ENCODE measurements at places on chromosomes 6 and 20.

GRCh38 chr6:148885925-148886845 lies 139.4 kb downstream of the UST start:
- no peak for DNase-seq

DNA sequence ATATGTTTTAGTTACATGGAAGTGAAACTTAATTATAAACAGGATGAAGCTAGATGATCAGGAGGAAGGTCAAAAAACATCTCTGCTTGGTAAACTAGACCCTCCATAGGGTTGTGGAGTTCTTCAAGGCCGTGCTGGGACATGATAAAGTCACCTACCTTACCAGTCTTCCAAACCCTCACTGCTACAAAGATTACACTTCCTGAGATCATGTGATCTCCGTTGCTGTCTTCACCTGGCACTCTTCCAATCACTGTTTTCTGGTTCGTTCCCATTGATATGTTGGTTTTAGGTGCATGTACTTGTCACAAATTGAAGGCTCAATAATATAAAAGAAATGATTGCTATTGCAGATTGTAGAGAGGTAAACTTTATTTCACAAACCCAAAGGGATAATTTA lies 161.5 kb upstream of the MAN1A1 start:
- DNase-seq, result no peak

GRCh38 chr20:6053776-6054688 lies at the start of gene LRRN4:
LRRN4 (minus strand) TSS chr20:6054060; CDS start chr20:6052799, 1,261 bp downstream.
- no peak for DNase-seq

DNA sequence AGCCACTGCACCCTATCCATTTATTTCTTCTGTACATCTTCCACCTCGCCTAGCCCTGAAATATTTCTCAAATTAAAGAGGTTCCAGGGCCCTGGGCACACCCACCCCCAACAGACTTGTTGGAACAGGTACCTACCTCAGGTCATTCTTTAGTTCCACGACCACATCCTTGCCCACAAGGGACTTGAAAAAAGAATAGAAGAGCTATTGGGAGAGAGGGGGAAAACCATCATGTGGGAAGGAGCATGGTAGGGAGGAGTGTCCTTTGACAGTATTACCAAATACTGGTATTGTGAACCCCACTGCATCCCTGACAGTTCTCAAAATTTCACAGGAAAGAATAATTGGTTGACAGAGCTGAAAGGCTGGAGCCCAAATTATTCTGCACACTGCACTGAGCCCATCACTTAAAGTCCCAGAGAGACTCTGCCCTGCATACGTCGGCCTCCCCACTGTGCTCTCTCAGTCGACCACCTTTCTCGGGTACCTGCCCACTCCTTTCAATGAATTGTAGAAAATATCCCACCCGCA lies 762 bp downstream of the LSM2 start:
- no peak for DNase-seq

GRCh38 chr20:17896771-17897369 lies 71.7 kb downstream of the SNX5 start:
- no peak for DNase-seq

- DNase-seq, result no peak
Observed at GRCh38 chr20:60872224-60872623, 379.8 kb upstream of the CDH4 start.

- no peak for DNase-seq
Observed at GRCh38 chr20:62321975-62322374, 19.2 kb downstream of the ADRM1 start.

GRCh38 chr6:65199121-65199520 lies 507.9 kb downstream of the EYS start:
- DNase-seq, result no peak

GRCh38 chr6:169248521-169248971 lies 5.1 kb downstream of the THBS2 start:
- DNase-seq, result no peak

GRCh38 chr20:12064540-12064939 lies 146.8 kb downstream of the BTBD3 start:
- no peak for DNase-seq

GRCh38 chr6:129895692-129896091 lies 34.6 kb upstream of the TMEM244 start:
- DNase-seq, result no peak

GRCh38 chr6:93177438-93177837 lies 241.9 kb downstream of the EPHA7 start:
- no peak for DNase-seq

GRCh38 chr20:44720621-44720996 lies 5.4 kb downstream of the CCN5 start:
- DNase-seq, result no peak

DNA sequence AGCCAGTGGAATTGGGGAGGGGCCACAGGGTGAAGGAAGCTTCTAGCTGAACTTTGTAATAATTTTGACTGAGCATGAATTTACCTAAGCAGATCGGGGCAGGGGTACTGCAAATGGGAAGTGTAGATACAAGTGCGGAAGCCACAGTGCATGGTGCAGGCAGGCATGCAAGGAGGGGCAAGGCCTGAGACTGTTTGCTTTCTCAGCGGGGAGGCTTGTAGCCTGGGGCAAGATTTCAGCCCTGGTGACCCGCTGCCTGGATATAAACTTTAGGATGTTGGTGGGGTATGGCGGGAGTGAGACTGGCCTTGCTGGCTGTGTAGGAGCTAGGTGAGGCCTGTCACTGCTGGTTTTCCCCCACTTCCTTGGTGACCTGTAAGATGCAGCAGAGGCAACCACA lies 266.4 kb upstream of the PREP start:
- DNase-seq, result no peak

- no peak for DNase-seq
Observed at GRCh38 chr20:61940491-61940890, 125.2 kb downstream of the TAF4 start.

GRCh38 chr6:35161266-35161665 lies 20.1 kb upstream of the TCP11 start:
- DNase-seq, result no peak

DNA sequence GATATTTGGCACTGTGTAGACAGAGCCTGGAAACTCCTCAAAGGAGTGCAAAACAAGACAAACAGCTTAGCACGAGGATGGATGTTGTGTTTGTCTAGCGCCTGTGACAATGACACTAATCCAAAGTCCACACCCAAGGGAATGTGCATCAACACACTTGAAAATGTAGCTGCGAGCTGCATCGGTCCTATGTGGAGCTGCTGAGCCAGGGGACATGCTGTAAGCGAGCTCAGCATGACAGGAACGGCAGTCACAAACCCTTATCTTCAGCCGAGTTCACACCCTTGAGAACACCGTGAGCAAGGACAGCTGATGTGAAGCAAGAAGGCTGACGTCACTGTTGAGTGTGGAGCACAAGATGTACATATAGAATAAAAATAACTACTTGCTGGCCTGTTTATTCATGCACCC lies 684.3 kb downstream of the QKI start:
- no peak for DNase-seq

- DNase-seq, result no peak
Observed at GRCh38 chr20:19875376-19876221, 117.5 kb downstream of the RIN2 start.

GRCh38 chr20:46931699-46932098 lies 37.1 kb downstream of the EYA2 start:
- DNase-seq, result no peak

GRCh38 chr6:10557913-10558312 lies 36.8 kb downstream of the GCNT2 start:
- no peak for DNase-seq

DNA sequence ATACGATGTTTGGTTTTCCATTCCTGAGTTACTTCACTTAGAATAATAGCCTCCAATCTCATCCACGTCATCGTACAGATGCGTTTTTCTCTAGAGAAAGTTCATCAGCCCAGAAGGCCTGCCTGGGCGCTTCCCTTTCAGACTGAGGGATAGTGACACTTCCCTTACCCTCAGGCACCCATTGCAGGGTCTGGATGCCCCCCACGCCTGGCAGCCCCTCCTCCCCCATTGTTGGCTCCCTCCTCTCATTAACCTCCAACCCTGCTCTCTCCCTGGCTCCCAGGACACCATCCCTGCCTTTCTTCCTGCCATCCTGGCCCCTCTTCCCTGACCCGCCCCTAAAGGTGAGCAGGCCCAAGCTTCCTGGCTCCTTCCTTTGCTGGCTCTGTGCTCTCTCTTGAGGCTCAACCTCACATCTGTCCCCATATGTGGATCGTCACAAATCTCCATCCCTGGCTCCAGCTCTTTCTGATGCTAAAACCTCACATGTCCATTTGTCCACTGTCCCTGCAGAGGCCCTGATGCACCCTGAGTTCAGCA lies 145.2 kb downstream of the SYCP2 start:
- DNase-seq, result no peak

DNA sequence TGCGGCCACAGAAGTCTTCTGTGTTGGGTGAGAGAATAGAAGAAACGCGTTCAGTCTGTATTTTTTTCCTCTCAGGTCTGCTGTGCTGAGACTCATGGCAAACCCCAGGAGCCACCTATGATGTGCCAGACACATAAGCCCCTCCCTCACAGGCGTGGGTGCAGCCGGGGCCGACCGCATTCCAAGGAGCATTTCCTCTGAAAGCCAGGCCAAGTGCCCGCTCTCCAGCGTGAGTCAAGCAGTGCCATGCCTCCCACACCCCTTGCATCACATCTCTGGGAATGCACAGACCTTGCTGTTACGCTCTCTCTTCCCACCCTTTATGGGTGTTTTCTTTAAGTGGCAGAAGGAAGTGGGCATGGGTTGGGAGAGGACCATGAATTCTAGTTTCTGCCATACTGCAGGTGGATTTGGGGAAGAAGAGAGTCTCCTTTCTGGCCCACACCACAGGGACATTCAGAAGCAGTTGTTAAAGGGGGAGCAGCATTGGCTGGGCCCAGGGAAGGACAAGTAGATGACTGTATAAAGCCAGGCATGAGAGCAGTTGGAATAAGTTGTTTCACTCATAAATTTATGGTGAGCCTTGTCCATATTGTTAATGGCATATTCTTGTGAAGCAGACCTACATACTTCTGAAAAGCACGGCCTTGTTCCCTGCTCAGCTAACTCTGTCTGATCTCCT lies 37.1 kb upstream of the TFAP2A start:
- no peak for DNase-seq

DNA sequence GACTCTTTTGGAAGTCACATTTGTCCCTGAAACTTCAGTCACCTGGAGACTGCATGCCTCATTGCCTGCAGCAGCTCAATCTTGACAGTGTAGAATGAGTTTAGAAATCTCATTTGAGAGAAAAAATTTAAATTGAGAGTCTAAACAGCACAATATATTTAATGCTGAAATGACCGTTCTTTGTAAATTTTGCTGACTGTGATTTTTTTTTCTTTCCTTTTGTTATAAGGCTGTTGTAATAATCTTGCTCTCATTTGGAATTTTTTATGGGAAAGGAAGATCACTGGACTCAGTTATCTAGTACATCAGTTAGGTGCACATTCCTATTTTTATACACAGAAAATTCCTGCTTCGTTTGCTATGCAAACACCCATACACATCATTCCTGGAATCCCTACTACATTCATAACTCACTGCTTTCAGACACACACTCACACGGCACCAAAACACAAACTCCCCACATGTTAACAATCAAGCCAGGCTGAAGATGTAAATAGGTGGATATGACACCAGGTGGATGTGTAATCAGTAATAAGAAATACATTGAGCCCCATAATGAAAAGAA lies 43.8 kb downstream of the PTCHD4 start:
- DNase-seq, result no peak

GRCh38 chr6:38110481-38110971 lies 291.0 kb downstream of the ZFAND3 start:
- DNase-seq, result no peak

GRCh38 chr20:45432294-45432693 lies 16.4 kb downstream of the PIGT start:
- no peak for DNase-seq

GRCh38 chr6:137025786-137026730 lies 18.7 kb downstream of the IL20RA start:
- DNase-seq, result no peak

DNA sequence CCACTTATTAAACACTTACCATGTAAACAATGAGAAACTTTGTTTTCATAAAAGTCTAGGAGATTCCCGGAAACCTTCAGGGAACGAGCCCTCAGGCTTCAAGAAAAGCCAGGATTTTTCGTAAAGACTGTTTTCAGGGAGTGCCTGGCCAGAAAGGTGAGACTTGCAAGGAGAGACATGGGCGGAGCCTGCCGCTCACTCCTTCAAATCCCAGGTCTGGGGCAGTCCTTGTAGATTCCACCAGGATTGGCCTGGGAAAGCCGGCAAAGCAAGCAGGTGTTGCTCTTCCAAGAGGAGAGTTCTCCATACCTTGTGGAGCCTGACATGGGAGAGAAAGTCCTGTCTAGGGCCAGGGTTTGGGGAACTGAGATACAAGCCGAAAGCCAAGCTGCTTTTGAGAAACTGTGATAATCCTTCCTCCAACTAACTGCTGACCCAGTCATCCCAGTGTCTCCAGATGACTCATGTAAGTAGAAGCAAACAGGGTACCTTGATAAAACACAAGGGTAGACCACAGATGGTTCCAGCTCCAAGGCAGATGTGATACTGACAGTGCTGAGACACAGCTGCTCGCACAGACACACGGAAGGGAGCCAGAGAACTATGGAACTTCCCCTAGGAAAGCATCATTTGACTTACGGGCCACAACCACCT lies 69.4 kb upstream of the NAA20 start:
- DNase-seq, result no peak

DNA sequence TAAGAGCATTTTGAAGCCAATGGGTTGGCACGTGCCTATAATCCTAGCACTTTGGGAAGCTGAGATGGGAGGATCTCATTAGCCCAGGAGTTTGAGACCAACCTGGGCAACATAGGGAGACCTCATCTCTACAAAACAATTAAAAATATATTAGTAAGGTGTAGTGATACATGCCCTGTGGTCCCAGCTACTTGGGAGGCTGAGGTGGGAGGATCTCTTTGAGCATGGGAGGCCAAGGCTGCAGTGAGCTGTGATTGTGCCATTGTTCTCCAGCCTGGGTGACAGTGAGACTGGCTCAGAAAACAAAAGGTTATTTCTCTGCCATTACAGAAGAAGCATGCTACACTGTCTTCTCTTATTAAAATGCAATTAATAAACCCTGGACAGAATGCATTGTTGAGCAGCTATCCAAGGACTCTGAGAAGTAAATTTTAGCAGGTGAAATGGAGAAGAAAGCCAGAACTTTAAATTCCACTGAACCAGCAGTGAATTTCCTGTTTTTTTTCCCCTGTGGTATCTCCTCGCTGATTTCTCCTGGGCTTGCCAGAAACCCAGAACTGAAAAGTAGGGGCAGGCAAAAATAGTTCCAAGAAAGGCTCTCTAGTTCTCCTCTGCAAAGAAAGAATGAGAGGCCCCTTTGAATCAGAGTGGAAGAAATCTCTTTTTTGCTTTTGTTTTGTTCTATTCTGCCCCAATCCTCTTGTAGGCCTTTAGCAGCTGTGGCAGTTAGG lies 8.4 kb downstream of the AMD1 start:
- DNase-seq, result no peak

DNA sequence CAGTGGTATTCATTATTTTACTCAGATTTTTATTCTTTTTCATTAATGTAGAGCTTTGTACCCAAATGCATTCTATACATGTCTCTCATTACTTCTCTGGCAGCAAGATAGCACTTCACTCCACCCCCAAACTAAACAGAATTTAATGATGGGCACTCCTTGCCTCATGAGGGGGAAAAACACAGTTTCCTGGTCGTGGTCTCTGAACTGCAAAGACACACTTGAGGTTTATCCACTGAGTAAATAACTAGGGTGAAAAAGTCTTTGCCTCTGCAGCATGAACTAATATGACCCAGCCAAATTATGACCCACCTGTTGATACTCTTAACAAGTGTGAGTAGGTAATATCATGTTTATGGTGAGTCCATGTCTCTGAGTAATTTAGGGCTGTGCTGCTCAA lies 785.2 kb upstream of the FLRT3 start:
- DNase-seq, result no peak

- no peak for DNase-seq
Observed at GRCh38 chr20:17645546-17646208, 36.4 kb downstream of the RRBP1 start.

GRCh38 chr20:23090147-23090546 lies 4.0 kb upstream of the CD93 start:
- no peak for DNase-seq
